ENCODE measurements at places on chromosomes 5 and 9.

- DNase-seq, result no peak
These were observed 117.2 kb downstream of the BNC2 start for GRCh38 chr9:16753256-16753655.

GRCh38 chr5:10064546-10065195, 185.0 kb downstream of the ATPSCKMT start:
- no peak for DNase-seq

GRCh38 chr9:108919517-108919916, 14.4 kb downstream of the ELP1 start:
- no peak for DNase-seq

DNA sequence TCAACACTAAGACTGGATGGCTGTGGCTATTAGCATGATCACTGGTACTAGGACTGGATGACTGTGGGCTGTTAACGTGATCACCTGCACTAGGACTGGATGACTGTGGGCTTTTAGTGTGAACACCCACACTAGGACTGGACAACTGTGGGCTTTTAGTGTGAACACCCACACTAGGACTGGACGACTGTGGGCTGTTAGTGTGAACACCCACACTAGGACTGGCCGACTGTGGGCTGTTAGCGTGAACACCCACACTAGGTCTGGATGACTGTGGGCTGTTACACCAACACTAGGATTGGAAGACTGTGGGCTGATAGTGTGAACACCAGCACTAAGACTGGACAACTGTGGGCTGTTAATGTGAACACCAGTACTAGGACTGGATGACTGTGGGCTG, 329.2 kb downstream of the OSTF1 start:
- no peak for DNase-seq

GRCh38 chr9:133870598-133871595, 121.2 kb downstream of the VAV2 start:
- no peak for DNase-seq

GRCh38 chr9:2634818-2635217, 13.2 kb downstream of the VLDLR start:
- DNase-seq, result no peak

GRCh38 chr5:61881821-61882487, 424.1 kb upstream of the KIF2A start:
- peak; percentile 80 for DNase-seq

- peak; percentile 70 for DNase-seq
These were observed 1.3 kb downstream of the HINT2 start for GRCh38 chr9:35813434-35814105.

DNA sequence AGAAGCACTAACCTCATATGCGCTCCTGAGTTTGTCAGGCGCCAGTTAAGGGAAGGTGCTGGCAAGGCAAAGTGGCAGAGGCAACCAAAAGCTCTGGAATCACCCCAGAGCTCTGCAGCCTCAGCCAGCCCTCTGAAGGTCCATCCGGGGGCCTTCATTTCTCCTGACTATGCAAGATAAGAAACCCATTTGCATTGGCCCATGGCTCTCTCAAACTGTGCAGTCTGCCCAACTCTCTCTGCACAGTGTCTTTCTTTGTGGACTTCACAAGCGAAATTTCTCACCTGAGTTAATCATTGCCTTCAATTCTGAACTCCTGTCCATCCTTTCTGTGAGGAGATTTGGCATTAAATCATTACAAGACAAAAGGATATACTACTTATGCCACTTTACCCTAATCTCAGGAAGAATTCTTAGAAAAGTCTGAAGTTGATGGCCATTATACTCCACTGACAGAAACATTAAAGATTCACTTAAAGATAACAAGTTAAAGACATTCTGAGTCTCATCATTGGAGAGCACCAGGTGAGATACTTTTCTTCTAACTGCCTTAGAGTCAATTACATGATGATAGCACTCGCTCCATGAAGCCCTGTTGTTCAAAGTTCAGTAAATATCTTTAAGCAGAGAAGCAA, 235.6 kb downstream of the SPOCK1 start:
- DNase-seq, result no peak

Data from islet precursor cell (in vitro differentiated cells).